ENCODE measurements at places on chromosomes 13 and 19. TPM values are rescaled to one million over a fixed set of nuclear protein-coding genes. Genes with fewer than 3 reads are reported as not detected.

The LAIR1 gene
- polyA plus RNA-seq, result 13.4 TPM

The SLITRK5 gene
- polyA plus RNA-seq, result 0.24 TPM

The RFPL4AL1 gene
- polyA plus RNA-seq, result not detected

DNA sequence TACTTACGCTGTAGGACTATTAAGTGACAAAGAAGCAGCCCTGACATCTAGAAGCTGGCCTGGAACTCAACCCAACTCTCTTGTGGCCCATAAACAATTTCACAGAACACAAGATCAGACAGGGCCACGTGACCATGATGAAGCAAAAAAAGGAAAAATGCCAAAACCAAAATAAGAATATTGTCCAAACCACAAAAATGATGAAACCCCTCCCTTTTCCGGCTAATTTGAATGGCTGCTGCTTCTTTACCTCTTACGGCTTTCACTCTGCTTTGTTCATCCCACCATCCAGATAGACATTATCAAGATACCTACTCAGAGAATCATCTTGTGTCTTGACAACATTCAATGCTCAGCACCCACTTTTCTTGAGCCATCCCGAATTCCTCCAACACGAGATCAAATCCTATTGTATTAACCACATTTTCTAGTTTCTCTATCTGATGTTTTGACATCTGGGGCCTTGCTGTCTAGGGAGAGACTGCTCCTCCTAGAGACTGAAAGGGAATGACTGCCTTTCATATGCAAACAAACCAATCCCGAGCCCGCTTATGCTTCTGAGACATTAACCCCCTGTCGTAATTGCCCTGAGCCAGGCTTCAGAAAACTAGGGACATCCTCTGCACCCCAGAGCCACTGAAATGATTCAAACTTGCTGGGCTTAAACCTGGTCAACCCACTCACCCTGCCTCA is 186.3 kb downstream of the TDRD3 start:
- no peak for DNase-seq

DNA sequence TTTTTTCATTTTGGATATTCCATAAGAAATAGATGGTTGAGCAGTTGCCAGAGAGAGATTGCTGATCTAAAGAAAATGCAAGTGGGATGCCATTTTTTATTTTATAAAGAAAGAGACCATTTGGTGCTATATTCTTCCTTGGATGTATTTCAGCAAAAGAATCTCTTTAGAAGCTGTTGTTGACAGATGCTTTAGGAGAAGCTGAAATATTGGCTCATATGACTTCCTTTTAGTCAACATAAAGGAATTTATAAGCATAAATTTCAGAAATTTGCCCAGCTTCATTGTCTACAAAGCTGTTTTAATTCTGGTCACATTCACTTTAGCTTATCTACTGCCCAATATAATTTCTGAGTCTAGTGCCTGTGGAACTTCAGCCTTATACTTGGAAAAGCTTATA is 36.9 kb downstream of the POLR1D start:
- no peak for DNase-seq
